GM23338 (cell line): ENCODE measurements at places on chromosomes 5 and 9. TPM values are rescaled to one million over a fixed set of nuclear protein-coding genes. Genes with fewer than 3 reads are reported as not detected.

DNA sequence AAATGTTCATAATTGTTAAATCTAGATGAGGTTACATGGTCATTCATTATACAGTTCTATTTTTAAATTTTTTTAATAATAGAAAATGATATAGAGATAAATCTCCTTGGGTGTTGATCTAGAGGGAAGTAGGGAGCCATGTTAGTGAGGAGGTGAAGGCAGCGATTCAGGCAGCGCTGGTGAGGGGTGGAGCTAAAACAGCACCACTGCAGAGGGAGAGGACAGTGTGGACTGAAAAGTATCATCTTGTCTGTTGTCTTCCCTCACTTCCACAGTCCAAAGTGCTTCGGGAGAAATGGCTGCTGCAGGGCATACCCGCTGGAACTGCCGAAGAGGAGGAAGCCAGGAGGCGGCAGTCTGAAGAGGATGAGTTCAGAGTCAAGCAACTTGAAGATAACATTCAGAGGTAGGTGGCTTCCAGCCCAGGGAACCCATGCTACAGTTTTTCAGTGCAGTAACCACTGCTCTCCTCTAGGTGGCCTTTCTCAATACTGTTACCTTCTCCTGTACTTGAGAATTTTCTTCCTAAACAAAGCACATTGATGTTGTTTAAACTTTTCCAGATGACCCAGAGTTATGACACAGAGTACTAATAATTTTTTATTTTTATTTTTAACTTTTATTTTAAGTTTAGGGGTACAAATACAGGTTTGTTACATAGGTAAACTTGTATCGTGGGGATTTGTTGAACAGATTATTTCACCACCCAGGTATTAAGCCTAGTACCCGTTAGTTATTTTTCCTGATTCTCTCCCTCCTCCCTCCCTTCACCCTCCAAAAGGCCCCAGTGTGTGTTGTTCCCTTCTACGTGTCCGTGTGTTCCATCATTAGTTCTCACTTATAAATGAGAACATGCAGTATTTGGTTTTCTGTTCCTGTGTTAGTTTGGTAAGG lies 100.5 kb downstream of the PALM2AKAP2 start:
- DNase-seq: peak; percentile 89

GRCh38 chr5:151504006-151504405 lies 56.6 kb downstream of the SLC36A1 start:
- no peak for DNase-seq

GRCh38 chr9:21761309-21761901 lies 41.0 kb upstream of the MTAP start:
- DNase-seq: no peak

DNA sequence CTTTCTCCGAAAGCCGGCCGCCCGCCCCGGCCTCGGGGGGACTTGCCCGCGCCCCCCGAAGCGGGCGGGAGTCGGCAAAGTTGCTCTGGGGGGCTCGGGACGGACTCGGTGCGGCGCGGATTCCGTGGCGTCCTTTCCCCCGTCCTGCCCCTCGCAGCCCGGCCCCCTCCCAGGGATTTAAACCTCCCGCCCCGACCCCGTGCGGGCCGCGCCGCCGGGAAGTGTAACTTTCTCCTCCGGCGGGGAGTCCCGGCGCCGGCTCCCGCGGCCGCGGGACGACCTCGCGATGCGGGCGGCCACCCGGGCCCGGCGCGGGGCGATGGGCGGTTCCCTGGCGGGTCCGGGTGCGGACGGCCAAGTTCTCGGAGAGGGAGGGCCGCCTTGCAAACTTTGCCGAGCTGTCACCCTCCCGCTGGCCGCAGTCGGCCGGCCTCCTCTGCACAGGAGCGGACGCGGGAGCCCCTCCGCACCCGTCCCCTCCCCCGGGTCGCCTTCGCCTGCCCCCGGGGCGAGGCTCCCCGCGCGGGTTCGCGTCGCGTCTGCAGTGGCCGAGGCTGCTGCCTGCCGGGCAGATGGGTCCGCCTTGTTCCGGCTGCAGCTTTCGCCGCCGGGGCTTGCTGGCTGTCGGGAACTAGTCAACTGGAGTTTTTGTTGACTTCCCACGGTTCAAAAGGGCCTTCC lies 732 bp downstream of the PBX3 start:
- peak; percentile 48 for DNase-seq

- DNase-seq: no peak
These were observed 675 bp upstream of the SPAAR start for GRCh38 chr9:35908504-35909125.

- DNase-seq: no peak
These were observed 419.9 kb downstream of the NTRK2 start for GRCh38 chr9:85089188-85089969.

- DNase-seq: peak; percentile 67
These were observed 9.9 kb downstream of the PTCH1 start for GRCh38 chr9:95506678-95507463.

DNA sequence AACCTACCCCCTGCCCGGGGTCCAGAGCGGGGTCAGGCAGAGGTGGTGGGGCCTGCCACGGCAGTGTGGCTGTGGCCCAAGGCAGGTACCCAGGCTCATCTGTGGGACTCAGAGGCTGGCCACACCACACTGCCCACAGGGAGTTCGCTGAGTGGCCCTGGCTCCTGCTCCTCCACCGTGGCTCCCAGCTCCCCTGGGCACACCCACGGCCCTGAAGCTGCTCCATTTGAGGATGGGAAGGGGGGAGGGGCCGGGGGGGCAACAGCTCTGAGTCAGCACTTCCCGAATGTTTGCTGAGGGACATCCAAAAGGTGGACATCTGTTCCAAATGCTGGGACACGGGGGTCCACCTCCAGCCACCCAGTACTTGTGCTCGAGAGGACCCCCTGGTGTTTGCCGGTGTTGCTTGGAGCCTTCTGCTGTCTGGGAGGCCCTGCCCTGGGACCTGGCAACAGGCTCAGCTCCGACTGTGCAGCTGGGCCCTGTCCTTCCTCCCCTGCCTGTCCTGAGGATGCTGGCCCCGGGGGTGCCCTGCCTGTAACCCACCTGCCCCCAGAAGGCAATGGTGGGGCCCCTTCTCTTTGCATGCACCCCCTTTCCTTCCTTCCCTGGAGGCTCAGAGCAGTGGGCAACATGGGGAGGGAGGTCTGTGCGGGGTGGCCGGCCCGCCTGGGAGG lies 2.5 kb upstream of the NRARP start:
- no peak for DNase-seq

GRCh38 chr5:108280960-108281569 lies 100.8 kb downstream of the FBXL17 start:
- no peak for DNase-seq

DNA sequence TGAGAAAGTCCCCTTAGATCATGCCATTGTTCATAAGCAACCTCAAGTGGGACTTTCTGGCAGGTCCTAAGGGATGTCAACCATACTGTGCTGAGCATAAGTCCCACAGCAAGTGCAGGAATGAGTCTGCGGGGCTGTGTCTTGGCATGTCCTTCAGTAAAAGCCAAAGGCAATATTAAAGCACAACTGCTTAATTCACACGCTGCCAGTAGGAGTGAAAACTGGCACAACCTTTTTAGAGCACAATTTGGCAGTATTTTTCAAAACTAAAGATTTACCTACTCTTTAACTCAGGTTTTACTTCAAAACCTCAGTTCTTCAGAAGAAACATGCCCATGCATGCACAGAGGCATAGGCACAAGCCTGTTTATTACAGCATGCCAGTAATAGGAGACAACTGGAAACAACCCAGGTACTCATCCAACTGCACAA lies 24.4 kb upstream of the SMAD5 start:
- DNase-seq: no peak

GRCh38 chr5:62652225-62652624 lies 73.6 kb downstream of the LRRC70 start:
- no peak for DNase-seq

DNA sequence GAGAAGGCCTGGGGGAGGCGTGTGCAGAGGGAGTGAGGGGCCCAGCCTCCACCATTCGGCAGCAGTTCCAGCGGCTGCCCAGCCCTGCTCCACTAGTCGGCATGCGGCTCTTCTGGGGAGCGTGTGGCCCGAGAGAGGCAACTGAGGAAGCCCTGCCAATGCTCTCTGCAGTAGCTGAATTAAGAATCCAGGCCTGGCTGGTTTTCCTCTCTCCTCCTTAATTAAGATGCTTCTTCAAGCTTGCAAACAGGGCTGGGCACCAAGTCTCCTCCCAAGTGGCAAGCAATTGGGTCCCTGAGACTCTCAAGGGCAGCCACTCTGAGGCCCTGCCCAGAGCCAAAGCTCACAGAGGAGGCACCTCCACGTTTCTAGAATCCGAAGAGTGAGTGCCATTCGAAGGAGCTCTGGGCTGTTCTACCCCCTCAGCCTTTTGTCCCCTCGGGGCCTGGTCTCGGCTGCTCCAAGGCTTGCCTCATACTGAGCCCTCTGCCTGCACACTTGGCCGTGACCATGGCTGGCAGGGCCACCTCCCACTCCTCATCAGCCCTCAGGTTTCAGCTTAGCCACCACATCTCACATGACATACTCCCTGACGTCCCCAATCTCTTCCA lies 75.4 kb upstream of the LRRTM2 start:
- DNase-seq: no peak

- no peak for DNase-seq
These were observed 193.4 kb upstream of the WWC1 start for GRCh38 chr5:168097876-168098653.

GRCh38 chr5:39273314-39273954 lies 54.1 kb upstream of the FYB1 start:
- no peak for DNase-seq

- peak; percentile 60 for DNase-seq
These were observed 1.2 kb downstream of the JMY start for GRCh38 chr5:79236970-79237739.

- DNase-seq: no peak
These were observed 22.8 kb upstream of the CERCAM start for GRCh38 chr9:128397831-128398230.

GRCh38 chr5:88251048-88251711 lies 17.5 kb downstream of the TMEM161B start:
- no peak for DNase-seq

DNA sequence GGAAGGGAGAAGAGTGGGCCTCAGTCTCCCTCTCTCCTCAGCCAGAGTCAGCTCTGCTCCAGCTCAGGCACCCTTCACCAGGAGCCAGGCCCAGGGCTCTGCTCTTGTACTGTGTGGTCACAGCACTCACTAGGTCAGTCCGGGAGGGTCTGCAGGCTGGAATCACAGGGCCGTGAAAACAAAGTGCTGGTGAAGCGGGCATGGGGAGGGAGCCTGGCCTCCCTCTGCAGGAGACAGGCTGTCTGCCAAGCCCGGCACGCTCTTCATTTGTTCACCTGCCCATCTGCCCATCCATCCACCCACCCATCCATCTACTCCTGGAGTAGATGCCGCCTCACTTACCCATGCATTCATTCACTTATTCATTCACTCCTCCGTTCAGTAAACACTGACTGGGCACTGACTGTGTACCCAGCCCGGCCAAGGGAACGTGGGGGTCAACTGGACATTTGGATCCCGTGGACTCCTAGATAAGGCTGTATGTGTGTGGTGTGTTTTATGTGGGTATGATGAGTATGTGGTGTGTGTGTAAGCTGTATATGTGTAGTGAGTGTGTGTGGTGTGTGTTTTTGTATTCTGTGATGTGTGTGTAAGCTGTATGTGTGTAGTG lies 3.6 kb downstream of the SPAAR start:
- DNase-seq: no peak

- no peak for DNase-seq
These were observed 126.3 kb upstream of the FOXD4L5 start for GRCh38 chr9:65411336-65411735.

GRCh38 chr5:152649609-152650008 lies 244.5 kb upstream of the NMUR2 start:
- DNase-seq: no peak

- DNase-seq: no peak
These were observed 77.5 kb downstream of the RXRA start for GRCh38 chr9:134403682-134404301.

- DNase-seq: no peak
These were observed 91.9 kb downstream of the CAMSAP1 start for GRCh38 chr9:135815413-135815812.

Gene PCDHAC1
- 9.9 and 12.1 TPM in 2 replicates for total RNA-seq

Gene FGF18
- 0.56 TPM in 1 of 2 replicates, not detected in the other for total RNA-seq

Gene PCDHGB1
- 8.9 and 9.1 TPM in 2 replicates for total RNA-seq

Gene DDX4
- total RNA-seq: 0.83 TPM in 1 of 2 replicates, not detected in the other

Gene BHMT
- total RNA-seq: 2.3 and 4.2 TPM in 2 replicates

Gene CAMLG
- total RNA-seq: 34.0 and 34.4 TPM in 2 replicates

Gene SPEF2
- 0.17 and 7.4 TPM in 2 replicates for total RNA-seq

Gene TMEFF1
- total RNA-seq: 75.8 and 85.2 TPM in 2 replicates

Gene PRKAA1
- 35.0 and 35.9 TPM in 2 replicates for total RNA-seq

Gene CORO2A
- total RNA-seq: 26.9 and 27.6 TPM in 2 replicates

Gene CXCL14
- total RNA-seq: not detected in 2 replicates
